ENCODE measurements at places on chromosomes 5 and 9.

DNA sequence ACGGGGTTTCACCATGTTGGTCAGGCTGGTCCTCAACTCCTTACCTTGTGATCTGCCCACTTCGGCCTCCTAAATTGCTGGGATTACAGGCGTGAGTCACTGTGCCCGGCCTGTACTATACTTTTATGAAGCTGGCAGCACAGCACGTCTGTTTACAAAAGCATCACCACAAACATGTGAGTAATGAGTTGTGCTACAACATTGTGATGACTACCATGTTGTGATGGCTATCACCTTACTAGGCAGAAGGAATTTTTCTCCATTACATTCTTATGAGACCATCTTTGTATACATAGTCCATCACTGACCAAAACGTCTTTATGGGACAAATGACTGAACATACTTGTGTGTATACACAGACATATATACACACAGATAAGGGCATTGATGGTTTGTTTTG is 1019.0 kb downstream of the CDH18 start:
- no peak for DNase-seq

GRCh38 chr5:98095072-98095471 is 678.4 kb upstream of the RGMB start:
- no peak for DNase-seq

GRCh38 chr9:122186777-122187470 is 27.2 kb downstream of the MORN5 start:
- DNase-seq, result no peak

DNA sequence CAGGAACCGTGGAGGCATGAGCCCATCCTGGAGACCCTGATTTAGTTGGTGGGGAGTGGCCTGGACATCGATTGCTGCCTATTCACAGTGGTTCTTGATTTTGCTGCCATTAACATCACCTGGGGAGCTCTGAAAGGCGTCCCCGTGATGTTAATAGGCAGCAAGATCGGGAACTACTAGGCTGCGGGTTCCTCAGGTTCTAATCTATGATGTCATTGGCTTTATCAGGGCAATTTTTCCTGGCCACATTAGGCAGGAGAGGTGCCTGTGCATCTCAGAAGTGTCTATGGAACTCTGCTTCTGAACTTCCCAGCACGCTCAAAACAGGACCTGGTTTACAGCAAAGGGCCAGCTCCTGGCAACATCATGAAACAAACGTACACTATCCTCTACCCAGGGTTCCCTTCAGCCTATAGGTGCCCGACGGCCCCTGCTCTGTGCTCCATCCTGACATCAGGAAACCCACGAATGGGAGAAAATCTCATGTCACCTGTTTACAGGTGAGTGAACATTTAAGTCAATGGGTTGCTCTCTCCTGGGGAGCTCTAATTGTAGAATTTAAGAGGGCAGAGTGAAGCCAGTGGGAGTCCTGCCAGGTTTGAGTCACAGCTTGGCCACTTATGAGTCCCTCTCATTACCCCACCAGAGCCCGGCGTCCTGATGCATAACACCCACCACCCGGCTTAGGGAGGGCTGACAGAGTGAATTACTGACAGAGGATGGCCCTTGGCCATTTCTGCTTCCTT is 49.4 kb downstream of the ROPN1L start:
- DNase-seq, result no peak

- no peak for DNase-seq
Measured at GRCh38 chr5:170584450-170585058, 80.7 kb downstream of the KCNIP1 start.

DNA sequence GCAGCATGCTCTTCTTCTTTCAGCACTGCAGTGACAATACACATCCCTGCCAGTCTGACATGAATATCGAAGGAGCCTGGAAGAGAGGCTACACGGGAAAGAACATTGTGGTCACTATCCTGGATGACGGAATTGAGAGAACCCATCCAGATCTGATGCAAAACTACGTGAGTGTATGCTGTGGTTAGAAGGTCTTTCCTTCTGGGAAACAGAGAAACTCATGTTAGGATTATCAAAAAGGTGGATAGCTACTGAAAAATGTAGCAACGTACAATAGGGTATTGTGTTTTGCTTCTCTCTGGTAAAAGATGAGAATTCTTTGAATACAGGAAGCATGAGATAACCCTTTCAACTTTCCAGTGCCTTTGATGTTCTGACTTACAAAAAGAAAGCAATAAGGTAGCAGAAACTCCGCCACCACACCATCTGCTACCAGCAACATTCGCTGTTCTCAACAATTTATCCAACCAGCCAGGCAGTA is 133.3 kb downstream of the PCSK5 start:
- DNase-seq, result peak; percentile 31

GRCh38 chr5:159286420-159287035 is 23.4 kb downstream of the UBLCP1 start:
- DNase-seq, result no peak

- no peak for DNase-seq
Measured at GRCh38 chr5:56535347-56535746, 280.0 kb upstream of the MAP3K1 start.

- no peak for DNase-seq
Measured at GRCh38 chr9:129023036-129023907, 4.9 kb downstream of the SH3GLB2 start.

- DNase-seq, result no peak
Measured at GRCh38 chr5:119943148-119943547, 313.8 kb downstream of the FAM170A start.

GRCh38 chr9:108994695-108995094 is 18.6 kb downstream of the CTNNAL1 start:
- DNase-seq, result no peak

- no peak for DNase-seq
Measured at GRCh38 chr5:51990241-51990640, 607.0 kb downstream of the ISL1 start.

DNA sequence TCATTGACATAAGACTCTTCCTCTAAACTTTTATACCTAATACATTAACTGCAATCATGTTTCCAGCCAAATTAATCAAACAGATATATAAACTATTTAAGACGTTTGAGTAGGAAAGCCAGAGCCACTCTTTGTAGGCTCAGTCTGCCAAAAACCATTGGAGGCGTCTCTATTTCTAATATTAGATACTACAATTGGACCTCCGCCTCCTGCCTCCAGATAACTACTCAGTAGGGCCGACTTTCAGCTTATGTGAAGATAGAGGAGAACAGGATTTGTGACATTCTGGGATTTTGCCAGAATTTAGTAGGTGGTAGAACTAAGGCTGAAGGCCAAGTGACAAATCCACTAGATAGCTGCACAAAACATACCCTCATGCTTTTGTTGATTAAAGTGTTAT is 463.0 kb downstream of the CETN3 start:
- no peak for DNase-seq

- no peak for DNase-seq
Measured at GRCh38 chr5:127079994-127080491, 6.7 kb upstream of the C5orf63 start.

GRCh38 chr5:52943285-52943684 is 45.9 kb upstream of the ITGA2 start:
- no peak for DNase-seq

DNA sequence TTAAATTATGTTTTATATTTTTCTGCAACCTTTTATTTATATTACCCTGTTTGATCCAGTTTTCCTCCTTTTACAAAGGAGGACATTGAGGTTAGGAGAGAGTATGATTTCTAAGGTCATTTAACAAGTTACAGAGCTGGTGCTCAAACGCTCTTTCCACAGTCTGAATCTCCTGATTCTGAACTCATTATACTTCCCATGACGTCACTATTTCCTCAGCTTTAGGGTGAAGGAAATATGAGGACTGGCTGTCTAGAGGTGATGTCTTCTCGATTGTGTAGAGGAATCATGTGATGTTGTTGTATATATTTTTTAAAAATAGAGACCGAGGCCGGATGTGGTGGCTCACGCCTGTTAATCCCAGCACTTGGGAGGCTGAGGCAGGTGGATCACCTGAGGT is 140.0 kb downstream of the ARHGAP26 start:
- no peak for DNase-seq

GRCh38 chr9:117709936-117710335 is 5.7 kb downstream of the TLR4 start:
- DNase-seq, result no peak

DNA sequence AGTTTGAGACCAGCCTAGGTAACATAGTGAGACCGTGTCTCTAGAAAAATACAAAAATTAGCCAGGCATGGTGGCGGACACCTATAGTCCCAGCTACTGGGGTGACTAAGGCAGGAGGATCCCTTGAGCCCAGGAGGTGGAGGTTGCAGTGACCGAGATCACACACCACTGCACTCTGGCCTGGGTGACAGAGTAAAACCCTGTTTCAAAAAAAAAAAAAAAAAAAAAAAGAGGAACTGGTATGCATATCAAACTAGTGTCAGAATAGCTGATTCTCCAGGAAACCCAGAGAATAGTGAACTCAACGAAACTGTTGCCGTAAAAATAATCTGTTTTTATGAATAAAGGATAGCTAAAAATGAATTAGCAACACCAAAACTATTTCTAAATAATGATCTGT is 126.6 kb upstream of the BASP1 start:
- DNase-seq, result no peak

GRCh38 chr9:87405677-87406542 is 91.8 kb upstream of the DAPK1 start:
- no peak for DNase-seq

GRCh38 chr9:127173063-127173462 is 50.6 kb upstream of the ANGPTL2 start:
- DNase-seq, result no peak

DNA sequence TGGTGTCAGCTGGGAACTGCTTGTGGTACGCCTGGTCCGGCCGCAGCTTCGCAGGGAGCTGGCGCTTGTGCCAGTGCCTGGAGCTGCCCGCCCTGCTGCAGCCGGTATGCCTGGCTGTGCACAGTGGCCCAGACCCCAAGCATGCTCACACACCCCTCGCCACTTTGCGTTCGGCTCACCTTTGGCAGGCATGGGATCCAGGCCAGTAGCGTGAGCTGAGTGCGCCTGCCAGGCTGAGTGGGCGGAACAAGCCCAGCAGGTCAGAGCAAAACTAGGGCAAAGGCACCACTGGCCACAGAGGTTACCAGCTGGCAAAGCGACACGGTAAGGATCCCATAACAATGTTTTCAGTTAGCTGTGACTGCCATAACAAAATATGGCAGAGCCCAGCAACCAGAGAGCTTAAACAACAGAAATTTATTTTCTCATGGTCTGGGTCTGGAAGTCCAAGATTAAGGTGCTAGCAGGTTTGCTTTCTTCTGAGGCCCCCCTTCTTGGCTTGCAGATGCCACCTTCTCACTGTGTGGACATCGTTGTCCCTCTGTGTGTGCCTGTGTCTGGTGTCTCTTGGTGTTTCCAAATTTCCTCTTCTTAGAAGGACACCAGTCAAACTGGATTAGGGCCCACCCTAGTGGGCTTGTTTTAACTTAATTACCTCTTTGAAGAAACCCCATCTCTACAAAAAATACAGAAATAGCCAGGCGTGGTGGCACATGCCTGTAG is 61.6 kb downstream of the PSAT1 start:
- DNase-seq, result no peak

GRCh38 chr5:173971681-173972345 is 17.2 kb upstream of the C5orf47 start:
- no peak for DNase-seq

- no peak for DNase-seq
Measured at GRCh38 chr5:139698490-139699146, 50.5 kb downstream of the CXXC5 start.

DNA sequence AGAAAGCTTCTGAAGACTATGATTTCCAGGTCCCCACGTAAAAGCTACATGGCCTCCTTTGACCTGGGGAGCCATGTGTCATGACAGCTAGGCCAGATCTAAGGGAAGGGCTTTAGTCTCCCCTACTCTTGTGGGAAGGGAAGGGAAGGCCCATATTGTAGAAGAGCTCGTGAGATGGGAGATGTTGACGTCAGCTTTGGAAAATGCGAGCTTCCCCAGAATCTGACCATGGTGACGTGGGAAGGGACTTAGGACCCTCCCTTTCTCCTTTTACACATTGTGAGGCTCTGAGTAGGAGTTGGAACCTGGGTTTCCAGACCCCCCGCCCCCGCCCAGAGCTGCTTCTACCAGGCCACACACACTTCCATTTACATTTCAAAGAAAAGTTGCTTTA is 165.5 kb downstream of the SYK start:
- DNase-seq, result no peak

- no peak for DNase-seq
Measured at GRCh38 chr5:180020176-180020575, 51.4 kb downstream of the RNF130 start.

DNA sequence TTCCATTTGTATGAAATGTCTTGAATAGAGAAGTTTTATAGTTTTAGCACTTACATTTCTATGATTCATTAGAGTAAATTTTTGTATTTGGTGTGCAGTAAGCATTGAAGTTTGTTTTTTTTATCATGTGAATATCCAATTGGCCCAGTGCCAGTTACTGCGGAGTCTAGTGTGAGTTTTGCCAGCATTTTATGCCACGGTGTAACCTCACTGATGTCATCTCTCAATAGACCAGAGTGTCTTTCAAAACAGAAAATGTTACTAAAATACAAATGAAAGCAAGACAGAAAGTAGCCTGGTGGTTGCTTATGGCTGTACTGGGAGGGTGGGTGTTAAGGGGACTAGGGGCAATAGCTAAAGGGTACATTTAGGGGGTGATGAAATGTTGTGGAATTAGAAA is 62.8 kb downstream of the IPPK start:
- no peak for DNase-seq

GRCh38 chr9:124272118-124272517 is 14.4 kb downstream of the NEK6 start:
- DNase-seq, result no peak

DNA sequence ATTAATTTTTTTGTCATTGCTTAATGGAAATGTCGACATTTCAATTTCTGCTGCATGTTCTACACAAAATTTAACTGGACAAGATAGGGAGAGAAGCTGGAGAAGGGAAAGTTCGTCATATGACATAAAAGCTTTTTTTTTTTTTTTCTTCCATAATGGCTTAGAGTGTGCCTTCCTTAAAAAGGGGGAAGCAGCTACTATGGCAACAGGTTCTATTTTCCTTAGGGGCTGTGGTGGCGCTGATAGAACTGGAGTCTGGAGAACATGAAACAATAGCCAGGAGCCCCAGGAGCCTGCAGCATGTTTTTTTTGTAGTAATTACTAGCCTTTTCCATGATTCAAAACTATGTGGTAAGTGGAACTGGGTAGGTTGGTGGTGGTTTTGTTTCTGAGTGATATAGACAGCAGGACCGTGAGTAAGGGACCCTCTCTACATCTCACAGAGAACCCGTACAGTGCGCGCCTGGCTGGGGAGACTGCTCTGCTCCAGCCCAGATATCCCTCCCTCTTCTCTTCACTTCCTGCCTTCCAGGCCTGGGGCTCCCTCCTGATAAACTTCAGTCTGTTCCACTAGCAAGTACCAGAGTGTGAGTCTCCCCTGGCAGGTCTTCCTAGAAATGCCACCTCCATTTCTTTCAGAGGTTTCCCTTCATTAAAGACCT is 301.6 kb downstream of the NR3C1 start:
- no peak for DNase-seq

GRCh38 chr5:150339165-150339564 is 18.3 kb upstream of the TCOF1 start:
- DNase-seq, result no peak

- DNase-seq, result no peak
Measured at GRCh38 chr5:94575196-94575595, 43.2 kb downstream of the KIAA0825 start.

GRCh38 chr5:135251093-135251492 is 147.9 kb downstream of the MACROH2A1 start:
- DNase-seq, result no peak

Data from activated T-cell treated with anti-CD3 and anti-CD28 coated beads, Interleukin-2, amount 50 U/mL, for 1 hour (primary cell).